ENCODE measurements at places on chromosomes 6 and 20. TPM values are rescaled to one million over a fixed set of nuclear protein-coding genes. Genes with fewer than 3 reads are reported as not detected.

Gene THBD
- total RNA-seq, result 33.4 TPM

Gene TMEM217
- total RNA-seq, result 12.4 TPM

Gene HLA-DRB5
- not detected for total RNA-seq

Gene CD164
- total RNA-seq, result 115 TPM

GRCh38 chr20:49846206-49846807 is 33.7 kb downstream of the SLC9A8 start:
- peak; percentile 72 for DNase-seq

- no peak for DNase-seq
These were observed 37.2 kb downstream of the VTA1 start for GRCh38 chr6:142184307-142184706.

DNA sequence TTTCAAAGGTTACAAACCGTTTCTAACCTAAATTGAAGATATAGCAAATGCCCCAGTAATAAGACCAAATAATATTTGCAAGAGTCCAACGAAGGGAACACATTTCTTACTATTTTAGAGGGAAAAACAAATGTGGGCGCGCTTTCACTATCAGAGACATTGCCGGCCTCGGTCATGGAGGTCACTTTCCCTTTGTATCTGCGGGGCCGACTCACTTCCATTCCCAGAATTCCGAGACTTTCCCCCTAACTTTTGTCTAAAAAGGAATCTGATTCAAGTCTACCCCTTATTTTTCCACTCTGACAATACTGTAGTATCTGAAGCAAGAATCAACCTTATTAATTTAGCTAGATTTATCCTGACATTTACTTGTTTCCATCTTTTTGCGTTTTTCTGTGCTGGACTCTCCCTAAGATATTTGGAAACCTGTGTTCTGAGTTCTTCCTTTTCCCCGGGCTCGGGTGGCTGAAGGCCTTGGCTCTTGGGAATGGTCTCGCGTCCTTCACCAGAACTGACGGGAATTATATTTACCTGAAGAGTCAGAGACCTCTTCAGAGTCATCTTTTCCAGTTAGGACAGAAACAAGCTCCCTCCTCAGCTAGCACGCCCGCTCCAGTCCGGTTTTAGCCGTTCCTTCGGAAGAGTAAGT is 71.8 kb upstream of the ZNF184 start:
- no peak for DNase-seq

DNA sequence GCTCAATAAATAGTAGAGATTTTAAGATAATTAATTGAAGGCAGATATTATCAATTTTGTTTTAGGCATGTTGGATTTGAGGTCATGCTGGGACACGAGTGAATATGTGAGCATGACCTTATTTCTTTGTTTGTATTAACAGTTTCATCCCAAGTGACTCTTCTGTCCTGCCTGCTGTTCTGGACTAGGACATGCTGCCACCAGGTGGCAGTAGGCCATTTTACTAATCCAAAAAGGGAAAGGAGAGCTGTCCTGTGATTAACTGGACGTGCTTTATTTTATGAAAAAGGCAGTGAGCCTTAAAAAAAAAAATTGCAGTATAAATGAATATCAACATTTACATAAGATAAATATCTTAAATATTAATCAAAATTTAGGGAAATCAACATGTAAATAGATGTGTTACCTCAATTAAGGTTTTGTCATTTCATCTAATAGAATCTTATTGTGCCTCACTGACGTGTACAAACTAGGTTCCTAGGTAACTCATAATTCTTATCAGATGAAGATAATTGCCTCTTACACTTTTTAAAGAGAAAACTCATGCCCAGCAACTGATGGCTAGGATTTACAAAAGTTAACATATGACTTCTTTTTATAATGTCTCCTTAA is 49.8 kb downstream of the FRK start:
- DNase-seq, result peak; percentile 71

DNA sequence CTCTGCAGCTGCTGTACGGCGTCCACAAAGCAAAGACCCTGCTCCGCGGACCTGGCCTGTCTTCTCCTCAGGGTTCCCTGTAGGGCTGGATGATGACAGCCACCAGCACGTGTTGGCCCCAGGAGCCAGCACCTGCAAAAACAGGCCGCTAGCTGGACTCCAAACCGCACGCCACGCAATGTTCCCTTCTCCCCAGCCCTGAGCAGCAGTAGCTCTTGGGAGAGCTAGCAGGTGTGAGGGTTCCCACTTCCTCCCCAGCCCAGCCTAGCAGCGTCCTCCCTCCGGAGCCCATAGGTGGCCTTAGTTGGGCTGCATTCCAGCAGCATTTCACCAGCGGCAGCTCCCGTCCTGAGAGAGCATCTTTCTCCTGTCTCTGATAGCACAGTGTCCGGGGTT is 42.3 kb downstream of the DACT2 start:
- DNase-seq, result no peak

- no peak for DNase-seq
These were observed 1.5 kb upstream of the GZF1 start for GRCh38 chr20:23360531-23360930.

DNA sequence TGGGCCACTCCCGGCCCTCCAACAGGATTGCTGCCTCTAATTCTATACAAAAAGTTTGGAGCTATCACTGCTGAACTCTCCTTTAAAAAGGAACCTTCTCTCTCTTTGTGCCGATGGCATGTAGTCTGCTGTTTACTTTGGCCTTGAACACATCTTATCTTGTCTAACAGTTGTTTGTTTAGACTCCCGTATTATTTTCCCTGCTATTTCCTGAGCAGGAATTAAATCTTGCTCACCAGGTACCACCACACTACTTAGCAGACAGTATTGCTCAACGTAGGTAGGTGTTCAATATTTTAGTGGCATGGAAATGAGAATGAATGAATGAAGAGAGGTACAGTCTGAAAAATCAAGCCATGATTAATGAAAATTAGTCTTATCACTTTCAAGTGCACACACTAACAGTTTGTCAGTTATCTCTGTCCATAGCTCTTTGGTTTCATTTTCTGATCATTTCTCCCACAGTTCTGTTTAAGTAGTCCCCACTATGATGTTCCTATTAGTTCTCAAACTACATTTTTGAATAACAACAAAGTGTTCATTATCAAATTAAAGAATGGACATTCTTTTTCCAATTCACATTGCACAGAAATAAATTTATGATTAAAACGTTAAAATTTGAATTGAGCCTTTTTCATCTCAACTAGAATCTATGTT is 6.8 kb upstream of the HEY2 start:
- DNase-seq, result peak; percentile 5

DNA sequence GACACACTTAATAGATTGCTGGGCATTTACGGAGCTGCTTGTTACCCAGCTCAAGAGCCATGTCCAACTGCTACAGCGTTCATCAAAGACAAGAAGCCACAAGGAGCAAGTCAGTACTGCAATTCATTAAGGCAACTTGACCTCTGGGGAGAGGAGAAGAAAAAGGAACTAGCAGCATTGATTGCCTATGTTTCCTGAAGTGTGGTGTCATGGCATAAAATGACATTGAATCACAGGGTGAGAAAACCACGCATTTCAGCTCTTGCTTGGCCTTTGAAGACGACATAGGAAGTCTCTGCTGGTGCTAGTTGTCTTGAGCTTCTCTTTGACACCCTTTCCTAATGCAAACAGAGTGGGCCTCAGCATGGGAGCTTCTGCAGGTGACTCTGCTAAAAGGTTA is 139.1 kb downstream of the CDH26 start:
- DNase-seq, result no peak

GRCh38 chr20:25571240-25571639 is 14.1 kb downstream of the NINL start:
- peak; percentile 14 for DNase-seq
